ENCODE measurements at places on chromosomes 4 and X. TPM values are rescaled to one million over a fixed set of nuclear protein-coding genes. Genes with fewer than 3 reads are reported as not detected.
A peak's percentile ranks its signal among the peaks of the same experiment; 100 is the strongest.

- no peak overlapping the region for H3K4me3 ChIP-seq
- H3K27me3 ChIP-seq, result no peaks in the 10 kb centered on the region
- no peak for DNase-seq
- H3K36me3 ChIP-seq, result no peaks in the 10 kb centered on the region
Observed at GRCh38 chr4:76996445-76996844, 46.9 kb downstream of the SEPTIN11 start.

The HSFX1 gene
- total RNA-seq, result 0.33 TPM

The DNAJB14 gene
- 70.3 TPM for total RNA-seq

The MAGEB5 gene
- not detected for total RNA-seq

The ZNF674 gene
- 2.2 TPM for total RNA-seq

GRCh38 chrX:13691841-13692371 is 3.0 kb downstream of the RAB9A start:
- DNase-seq, result no peak
- peak overlapping the region; percentile 90 for H3K27ac ChIP-seq

- no peaks in the 10 kb centered on the region for H3K36me3 ChIP-seq
- DNase-seq, result no peak
Observed at GRCh38 chr4:145189981-145190380, 9.6 kb upstream of the OTUD4 start.

- H3K27ac ChIP-seq, result no peak overlapping the region
- H3K4me3 ChIP-seq, result no peak overlapping the region
- peaks cover 15% of the 10 kb centered on the region for H3K4me1 ChIP-seq
- DNase-seq, result no peak
- H3K36me3 ChIP-seq, result no peaks in the 10 kb centered on the region
Observed at GRCh38 chrX:53075011-53075410, 7.2 kb upstream of the TSPYL2 start.

GRCh38 chr4:106707776-106708463 is 328.2 kb downstream of the DKK2 start:
- H3K36me3 ChIP-seq, result no peaks in the 10 kb centered on the region
- H3K27me3 ChIP-seq, result no peaks in the 10 kb centered on the region
- H3K4me1 ChIP-seq, result no peaks in the 10 kb centered on the region
- peak overlapping the region; percentile 20 for H3K4me3 ChIP-seq
- DNase-seq, result no peak
- H3K27ac ChIP-seq, result peak overlapping the region; percentile 65

The RBMXL3 gene
- not detected for total RNA-seq

The PF4V1 gene
- not detected for total RNA-seq

The RNF175 gene
- total RNA-seq, result not detected

DNA sequence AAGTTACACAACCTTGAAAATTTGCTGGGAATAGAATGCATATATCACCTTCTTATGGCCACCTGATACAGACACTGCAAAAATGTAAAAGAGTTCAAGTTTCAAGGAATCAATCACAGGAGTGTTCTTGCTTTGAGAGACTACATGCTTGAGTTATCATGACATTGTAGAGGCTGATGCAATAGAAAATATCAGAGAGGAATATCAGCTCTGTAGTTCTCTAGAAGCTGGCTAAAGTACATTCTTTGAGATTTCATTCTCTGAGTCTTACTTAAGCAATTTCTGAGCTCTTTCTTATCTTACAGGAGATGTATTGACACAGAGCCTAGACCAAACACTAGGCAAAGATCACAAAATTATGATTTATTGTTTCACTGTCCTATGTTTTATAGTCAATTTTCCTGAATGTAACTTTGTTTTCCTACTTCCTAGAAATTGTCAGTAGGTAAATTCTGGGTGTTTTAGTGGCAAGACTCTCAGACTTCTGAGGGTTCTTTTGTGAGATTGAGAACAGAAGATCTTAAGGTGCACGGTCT is 152.1 kb upstream of the HPGD start:
- no peaks in the 10 kb centered on the region for H3K27me3 ChIP-seq
- no peaks in the 10 kb centered on the region for H3K4me1 ChIP-seq
- H3K4me3 ChIP-seq, result no peak overlapping the region
- DNase-seq, result no peak
- no peak overlapping the region for H3K27ac ChIP-seq
- H3K36me3 ChIP-seq, result no peaks in the 10 kb centered on the region

The ELK1 gene
- total RNA-seq, result 49.5 TPM

GRCh38 chr4:125837493-125838201 is 522.9 kb downstream of the FAT4 start:
- DNase-seq, result no peak
- no peaks in the 10 kb centered on the region for H3K27me3 ChIP-seq
- no peaks in the 10 kb centered on the region for H3K4me1 ChIP-seq
- no peak overlapping the region for H3K4me3 ChIP-seq
- H3K36me3 ChIP-seq, result no peaks in the 10 kb centered on the region

The TSPAN7 gene
- total RNA-seq, result not detected

DNA sequence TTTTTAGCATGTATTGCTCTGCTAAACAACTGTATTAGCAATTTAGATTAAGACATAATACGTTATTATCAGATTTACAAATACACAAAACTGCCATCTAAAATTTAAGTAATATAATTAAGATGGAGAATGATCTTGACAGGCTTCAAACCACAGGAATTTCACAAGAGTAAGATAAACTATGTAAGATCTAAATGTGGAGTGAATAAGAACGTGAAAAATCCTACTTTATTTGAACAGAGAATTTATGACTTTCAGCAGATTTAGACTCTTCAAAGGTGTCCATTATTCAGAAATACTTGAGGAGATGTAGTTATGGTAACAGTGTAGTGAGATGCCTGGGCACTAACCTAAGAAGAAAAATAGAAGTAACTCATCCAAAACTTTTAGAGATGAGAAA is 73.2 kb downstream of the SLC4A4 start:
- no peak for DNase-seq
- no peak overlapping the region for H3K27ac ChIP-seq
- no peaks in the 10 kb centered on the region for H3K27me3 ChIP-seq

The BRCC3 gene
- 36.1 TPM for total RNA-seq

DNA sequence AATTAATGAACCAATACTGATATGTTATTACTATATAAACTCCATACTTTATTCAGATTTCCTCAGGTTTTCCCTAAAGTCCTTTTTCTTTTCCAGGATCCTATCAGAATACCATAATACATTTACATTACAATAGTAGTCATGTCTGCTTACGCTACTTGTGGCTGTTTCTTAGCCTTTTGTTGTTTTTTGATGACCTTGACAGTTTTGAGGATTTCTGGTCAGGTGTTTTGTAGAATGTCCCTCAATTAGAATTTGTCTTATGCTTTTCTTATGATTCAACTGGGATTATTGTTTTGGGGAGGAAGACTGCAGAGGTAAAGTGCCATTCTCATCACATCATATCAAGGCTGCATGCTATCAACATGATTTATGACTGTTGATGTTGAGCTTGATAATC is 9.1 kb downstream of the SOX3 start:
- DNase-seq, result no peak
- H3K27me3 ChIP-seq, result peaks cover 22% of the 10 kb centered on the region
- H3K36me3 ChIP-seq, result no peaks in the 10 kb centered on the region

DNA sequence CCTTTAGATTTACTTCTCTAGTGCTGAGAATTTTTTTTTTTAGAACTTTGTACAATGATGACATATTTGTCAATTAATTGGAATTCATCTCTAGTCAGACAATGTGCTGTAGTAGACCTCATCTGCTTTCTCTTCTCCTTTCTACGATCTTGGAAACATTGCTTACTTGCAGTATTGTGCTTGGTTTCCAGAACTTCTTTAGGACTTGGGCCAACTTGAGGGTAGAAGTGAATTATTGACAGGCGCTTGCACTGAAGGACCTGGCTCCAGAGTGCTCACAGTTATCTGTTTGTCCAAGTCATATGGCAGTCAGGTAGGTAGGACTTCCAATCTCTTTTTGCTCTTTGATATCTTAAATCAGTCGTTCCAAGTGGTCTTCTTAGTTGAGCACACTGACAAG is 39.6 kb downstream of the FNIP2 start:
- H3K27ac ChIP-seq, result no peak overlapping the region
- DNase-seq, result no peak
- H3K27me3 ChIP-seq, result no peaks in the 10 kb centered on the region
- H3K36me3 ChIP-seq, result no peaks in the 10 kb centered on the region
- H3K4me3 ChIP-seq, result peak overlapping the region; percentile 6

GRCh38 chr4:138185859-138186645 is 56.1 kb downstream of the SLC7A11 start:
- no peak overlapping the region for H3K4me3 ChIP-seq
- no peaks in the 10 kb centered on the region for H3K27me3 ChIP-seq

- no peaks in the 10 kb centered on the region for H3K36me3 ChIP-seq
- peaks cover 14% of the 10 kb centered on the region for H3K27me3 ChIP-seq
- H3K4me3 ChIP-seq, result peak overlapping the region; percentile 84
- H3K4me1 ChIP-seq, result peaks cover 5% of the 10 kb centered on the region
Observed at GRCh38 chrX:72308566-72309296, 3.0 kb upstream of the CITED1 start.

The FRYL gene
- 113 TPM for total RNA-seq

- no peaks in the 10 kb centered on the region for H3K27me3 ChIP-seq
- no peak overlapping the region for H3K4me3 ChIP-seq
- H3K27ac ChIP-seq, result no peak overlapping the region
- H3K36me3 ChIP-seq, result no peaks in the 10 kb centered on the region
- DNase-seq, result no peak
Observed at GRCh38 chrX:28599957-28600356, 12.7 kb downstream of the IL1RAPL1 start.

All from natural killer cell treated with Interleukin-12 subunit alpha and Interleukin-12 subunit beta and Interleukin-15 and Interleukin-18, amount 100 ng/mL, for 72 hours (primary cell).